ENCODE measurements at places on chromosomes 4 and X.

DNA sequence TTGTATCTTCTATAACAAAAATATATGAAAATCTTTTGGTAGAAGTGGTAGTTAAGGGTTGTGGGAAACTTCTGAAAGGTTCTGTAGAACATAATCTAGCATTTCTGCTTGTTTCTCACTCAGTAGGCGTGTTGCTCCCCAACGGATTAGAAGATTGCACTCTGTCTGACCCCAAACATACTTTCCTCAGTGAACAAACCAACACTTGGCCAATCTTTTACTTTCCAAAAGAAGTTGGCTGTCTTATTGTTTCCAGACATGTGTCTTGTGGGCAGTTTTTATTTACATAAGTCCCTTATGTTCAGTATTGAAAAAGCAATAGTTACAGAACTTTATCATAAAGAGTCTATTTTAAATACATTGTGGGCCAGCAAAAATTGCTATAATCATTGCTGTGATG is 312.8 kb upstream of the EPHA5 start:
- no peak for DNase-seq

- DNase-seq, result no peak
Observed at GRCh38 chr4:189313861-189314513, 626.7 kb upstream of the FRG1 start.

DNA sequence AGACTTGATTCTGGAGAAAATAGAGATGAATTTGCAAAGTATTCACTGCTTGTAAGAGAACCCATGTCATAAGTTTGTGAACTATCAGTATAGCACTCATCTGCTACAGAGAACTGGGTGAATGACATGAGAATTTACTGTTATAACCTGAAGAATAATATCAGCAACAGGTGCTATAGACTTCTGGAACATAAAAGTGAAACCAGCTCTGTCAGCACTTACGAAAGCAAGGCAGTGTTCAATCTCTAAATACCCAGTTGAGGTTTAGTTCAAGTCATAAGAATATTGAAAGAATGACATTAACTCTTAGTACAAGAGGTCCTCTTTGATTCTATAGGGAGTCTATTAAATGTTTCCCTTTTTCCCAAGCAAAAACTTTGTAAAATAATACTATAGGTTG is 232.9 kb upstream of the ANKRD50 start:
- no peak for DNase-seq

DNA sequence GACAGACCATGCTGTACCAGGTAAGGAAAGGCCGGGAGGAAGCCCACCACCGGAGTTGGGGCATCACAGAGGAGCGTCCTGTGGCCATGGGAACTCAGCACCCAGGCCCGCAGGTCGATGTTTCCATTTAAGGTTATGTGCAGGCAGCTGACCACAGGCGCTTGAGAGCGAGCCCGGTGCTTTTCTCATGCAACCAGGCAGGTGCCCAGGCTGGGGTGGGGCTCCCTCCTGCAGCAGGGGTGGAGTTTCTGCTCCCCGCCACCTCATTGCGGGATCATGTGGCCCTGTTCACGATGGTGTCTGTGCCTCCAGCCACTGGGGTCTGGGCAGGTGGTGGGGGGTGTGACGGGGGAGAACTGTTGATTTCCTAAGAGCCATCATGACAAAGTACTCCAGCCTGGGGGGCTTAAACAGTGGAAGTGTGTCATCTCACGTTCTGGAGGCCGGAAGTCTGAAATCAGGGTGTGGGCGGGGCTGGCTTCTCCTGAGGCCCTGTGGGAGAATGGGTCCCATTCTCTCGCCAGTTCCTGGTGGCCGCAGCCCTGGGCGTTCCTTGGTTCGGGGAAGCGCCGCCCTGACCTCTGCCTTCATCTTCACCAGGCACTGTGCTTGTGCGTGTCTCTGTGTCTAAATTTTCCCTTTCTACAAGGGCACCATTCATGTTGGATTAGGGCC is 60.9 kb downstream of the CPZ start:
- no peak for DNase-seq

- DNase-seq, result no peak
Observed at GRCh38 chrX:107861056-107861455, 35.4 kb downstream of the MID2 start.
